Suppressor macrophage (primary cell): ENCODE measurements at places on chromosomes 13 and 19.

GRCh38 chr19:47093841-47094240 is 19.7 kb downstream of the ZC3H4 start:
- DNase-seq, result no peak

DNA sequence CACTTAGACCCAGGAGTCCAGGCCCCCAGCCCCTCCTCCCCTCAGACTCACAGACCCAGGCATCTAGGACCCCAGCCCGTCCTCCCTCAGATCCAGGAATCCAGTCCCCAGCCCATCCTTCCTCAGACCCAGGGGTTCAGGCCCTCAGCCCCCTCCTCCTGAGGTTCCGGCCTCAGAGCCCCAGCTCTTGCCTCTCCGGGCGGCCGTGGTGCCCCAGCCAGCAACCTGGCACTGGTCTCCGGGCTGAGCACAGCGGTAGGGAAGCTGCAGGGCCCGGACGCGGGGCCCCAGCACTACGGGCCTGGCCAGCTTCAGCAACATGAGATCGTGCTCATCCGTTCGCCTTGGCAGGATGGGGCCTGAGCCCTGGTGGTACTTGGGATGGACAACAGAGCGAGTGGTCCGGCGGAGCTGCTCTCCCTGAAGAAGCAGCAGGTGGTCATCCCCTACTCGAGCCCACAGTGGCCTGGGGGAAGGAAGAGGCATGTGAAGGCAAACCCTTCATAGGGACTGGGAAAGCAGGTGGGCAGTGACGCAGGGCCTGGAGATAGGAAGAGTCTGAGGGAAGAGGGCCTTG is 3.7 kb downstream of the KLK10 start:
- no peak for DNase-seq

- no peak for DNase-seq
Measured at GRCh38 chr19:22517496-22518411, 95.6 kb upstream of the ZNF98 start.

- peak; percentile 36 for DNase-seq
Measured at GRCh38 chr19:615619-616018, 17.7 kb downstream of the POLRMT start.

DNA sequence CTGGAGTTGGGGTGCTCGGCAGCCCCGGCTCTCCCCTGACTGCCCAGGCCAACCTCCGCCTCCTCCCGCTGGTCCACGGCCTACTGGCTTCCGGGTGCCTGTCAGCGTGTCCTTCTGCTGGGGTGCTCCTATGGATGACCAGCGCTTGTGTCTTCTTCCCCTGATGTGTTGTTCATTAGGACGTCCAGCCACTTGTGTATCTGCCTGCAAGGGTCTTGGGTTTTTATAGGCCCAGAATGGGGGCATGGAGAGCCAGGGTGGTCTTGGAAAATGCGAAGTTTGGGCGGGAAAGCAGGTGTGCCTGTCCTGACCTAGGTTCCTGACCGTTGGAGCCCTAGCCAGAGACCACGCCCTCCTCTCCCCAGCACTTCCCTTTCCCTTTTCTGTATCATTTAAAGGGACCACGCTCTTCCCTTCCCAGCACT is 139.8 kb downstream of the SLITRK5 start:
- DNase-seq, result no peak

DNA sequence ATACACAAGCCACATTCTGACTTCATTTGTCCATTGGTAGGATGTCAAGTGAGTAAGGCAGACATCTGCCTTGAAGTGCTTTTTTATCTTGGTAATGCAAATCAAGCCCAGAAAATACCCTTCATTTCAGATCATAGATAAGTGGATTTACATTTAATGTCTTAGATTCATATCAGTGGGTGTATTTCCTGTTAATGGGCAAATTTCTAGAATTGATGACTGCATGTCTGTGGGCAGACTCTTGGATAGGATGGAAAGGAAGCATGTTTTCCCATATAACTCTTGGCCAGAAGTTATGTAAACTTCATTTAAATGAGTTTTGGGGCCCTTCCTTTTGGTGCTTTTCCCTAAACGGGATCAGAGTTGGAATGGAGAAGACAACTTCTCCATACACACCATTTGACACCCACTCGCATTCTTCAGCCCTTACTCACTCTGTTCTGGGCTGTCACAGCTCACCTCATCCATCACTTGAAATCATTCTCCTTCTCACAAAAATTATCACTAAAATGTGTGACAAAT is 154.6 kb downstream of the FLT1 start:
- no peak for DNase-seq
